NCI-H2227 treated with DMSO at 0.1 percent for 48 hours (cell line): ENCODE measurements at places on chromosomes 6 and 20.

DNA sequence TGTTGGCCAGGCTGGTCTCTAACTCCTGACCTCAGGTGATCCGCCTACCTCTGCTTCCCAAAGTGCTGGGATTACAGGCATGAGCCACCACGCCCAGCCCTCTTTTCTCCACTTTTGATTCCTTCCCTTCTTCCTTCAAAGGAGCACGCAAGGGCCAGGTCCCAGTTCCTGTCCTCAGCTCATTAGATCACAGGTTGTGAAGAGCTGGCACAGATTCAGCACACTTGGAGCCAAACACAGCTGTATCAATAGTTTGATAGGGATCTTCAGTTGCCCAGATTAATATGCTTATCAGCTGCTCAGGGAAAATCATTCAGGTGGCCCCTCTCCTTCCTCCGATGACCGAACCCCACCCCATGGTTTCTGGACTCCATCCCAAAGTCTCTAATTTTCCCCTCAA, 14.4 kb upstream of the SLC22A23 start:
- DNase-seq: no peak

GRCh38 chr20:61042506-61043385, 209.3 kb upstream of the CDH4 start:
- DNase-seq: no peak

- no peak for DNase-seq
These were observed 68.2 kb upstream of the SUPT3H start for GRCh38 chr6:45445749-45446549.

DNA sequence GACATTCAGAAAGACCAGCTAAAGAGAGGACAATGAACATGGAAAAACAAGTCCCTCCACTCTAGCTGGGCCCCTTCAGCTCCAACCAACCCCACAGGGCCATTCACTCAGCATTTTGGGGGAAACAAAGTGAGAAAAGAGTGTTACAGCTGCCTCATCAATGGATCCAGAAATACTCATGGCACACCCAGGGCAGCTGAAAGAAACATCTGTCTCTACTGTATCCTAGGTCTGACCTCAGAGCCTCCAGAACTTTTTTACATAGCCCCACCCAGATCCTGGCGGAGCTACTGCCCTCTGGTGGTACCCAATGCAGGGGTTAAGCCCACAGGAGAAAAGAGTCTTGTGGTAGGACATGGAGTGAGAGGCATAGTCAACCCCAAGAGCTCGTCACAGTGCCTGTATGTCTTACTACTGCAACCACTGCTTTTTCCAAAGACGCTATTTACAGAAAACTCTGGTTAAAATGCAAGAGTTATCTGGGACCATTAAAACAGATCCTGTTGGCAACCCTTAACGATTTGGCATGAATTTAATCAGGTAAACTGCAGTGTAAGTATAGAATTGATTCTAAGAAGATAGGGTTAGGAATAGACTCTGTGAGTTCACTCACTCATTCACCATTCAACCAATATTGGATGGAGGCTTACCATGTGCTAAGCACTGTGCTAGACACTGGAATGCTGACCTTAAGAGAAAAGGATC, 37.4 kb upstream of the FAM83C start:
- no peak for DNase-seq

GRCh38 chr6:72421387-72421786, 200.5 kb upstream of the KCNQ5 start:
- DNase-seq: no peak

- no peak for DNase-seq
These were observed 42.0 kb upstream of the FANCE start for GRCh38 chr6:35410131-35410530.

GRCh38 chr20:59123011-59123677, 40.5 kb upstream of the ZNF831 start:
- no peak for DNase-seq

DNA sequence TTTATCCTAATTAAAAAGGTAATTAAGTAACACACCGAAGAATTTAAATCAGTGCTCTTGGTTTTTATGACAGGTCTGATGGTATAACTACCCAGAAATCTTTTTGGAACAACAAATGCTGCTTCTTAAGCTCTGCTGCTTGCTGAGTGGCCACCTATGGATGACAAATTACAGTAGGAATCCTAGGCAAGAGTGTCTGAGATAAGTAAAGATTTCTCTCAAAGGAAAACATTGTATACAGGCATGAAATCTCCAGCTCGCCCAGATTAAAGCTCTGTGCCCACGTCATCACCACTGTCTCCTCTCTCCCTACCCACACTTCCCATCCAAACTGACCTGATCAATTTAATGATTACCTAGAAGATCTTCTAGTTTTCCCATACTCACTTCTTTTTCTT, 1083.0 kb upstream of the MAP3K7 start:
- DNase-seq: no peak

GRCh38 chr6:12602951-12603672, 113.5 kb upstream of the PHACTR1 start:
- DNase-seq: peak; percentile 16
